ENCODE measurements at places on chromosomes 11 and 22.

GRCh38 chr11:121610706-121611105, 157.9 kb upstream of the SORL1-AS1 start:
- no peak for DNase-seq
- H3K4me1 ChIP-seq: no peaks in the 10 kb centered on the region
- no peak overlapping the region for H3K4me3 ChIP-seq
- no peak overlapping the region for H3K27ac ChIP-seq
- H3K27me3 ChIP-seq: no peaks in the 10 kb centered on the region
- H3K36me3 ChIP-seq: no peaks in the 10 kb centered on the region

GRCh38 chr11:63020671-63021291, 5.1 kb upstream of the SLC22A8 start:
- no peak for DNase-seq
- H3K27me3 ChIP-seq: no peaks in the 10 kb centered on the region
- no peak overlapping the region for H3K4me3 ChIP-seq
- no peak overlapping the region for H3K27ac ChIP-seq
- H3K4me1 ChIP-seq: no peaks in the 10 kb centered on the region

GRCh38 chr11:61718046-61718531, 34.3 kb upstream of the MYRF start:
- no peaks in the 10 kb centered on the region for H3K36me3 ChIP-seq
- H3K4me1 ChIP-seq: peaks cover 14% of the 10 kb centered on the region
- peak overlapping the region; percentile 50 for H3K4me3 ChIP-seq
- H3K27me3 ChIP-seq: no peaks in the 10 kb centered on the region
- DNase-seq: no peak

DNA sequence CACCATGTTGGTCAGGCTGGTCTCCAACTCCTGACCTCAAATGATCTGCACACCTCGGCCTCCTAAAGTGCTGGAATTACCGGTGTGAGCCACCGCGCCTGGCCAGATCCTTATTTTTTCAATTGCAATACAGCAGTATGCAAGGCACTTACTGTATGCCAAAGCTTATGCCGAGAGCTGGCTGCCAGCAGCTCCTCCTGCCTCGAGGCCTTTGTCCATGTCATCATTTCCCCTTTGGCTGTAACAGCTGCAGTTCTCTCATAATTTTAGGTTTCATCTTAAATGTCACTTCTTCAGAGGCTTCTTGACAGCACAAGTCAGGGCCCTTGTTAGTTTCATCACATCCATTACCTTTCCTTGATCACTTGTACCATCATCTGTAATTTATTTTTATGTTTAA, 1.5 kb upstream of the SREBF2 start:
- H3K27me3 ChIP-seq: no peaks in the 10 kb centered on the region
- peaks cover 29% of the 10 kb centered on the region for H3K4me1 ChIP-seq
- H3K36me3 ChIP-seq: no peaks in the 10 kb centered on the region
- no peak for DNase-seq

GRCh38 chr11:10778217-10778970, 27.3 kb downstream of the CTR9 start:
- no peaks in the 10 kb centered on the region for H3K4me1 ChIP-seq
- no peaks in the 10 kb centered on the region for H3K27me3 ChIP-seq
- no peak overlapping the region for H3K27ac ChIP-seq

- no peaks in the 10 kb centered on the region for H3K4me1 ChIP-seq
- no peaks in the 10 kb centered on the region for H3K36me3 ChIP-seq
- H3K4me3 ChIP-seq: no peak overlapping the region
- H3K27ac ChIP-seq: no peak overlapping the region
These were observed 208.9 kb downstream of the OPCML start for GRCh38 chr11:133323354-133323753.

GRCh38 chr11:7871056-7871455, 60.0 kb downstream of the OR10A6 start:
- no peaks in the 10 kb centered on the region for H3K27me3 ChIP-seq
- no peak overlapping the region for H3K4me3 ChIP-seq
- H3K27ac ChIP-seq: no peak overlapping the region

- no peak for DNase-seq
- H3K4me3 ChIP-seq: no peak overlapping the region
- H3K27ac ChIP-seq: no peak overlapping the region
- no peaks in the 10 kb centered on the region for H3K27me3 ChIP-seq
- peaks cover 32% of the 10 kb centered on the region for H3K4me1 ChIP-seq
These were observed 76.0 kb downstream of the PACSIN2 start for GRCh38 chr22:42938976-42939375.

DNA sequence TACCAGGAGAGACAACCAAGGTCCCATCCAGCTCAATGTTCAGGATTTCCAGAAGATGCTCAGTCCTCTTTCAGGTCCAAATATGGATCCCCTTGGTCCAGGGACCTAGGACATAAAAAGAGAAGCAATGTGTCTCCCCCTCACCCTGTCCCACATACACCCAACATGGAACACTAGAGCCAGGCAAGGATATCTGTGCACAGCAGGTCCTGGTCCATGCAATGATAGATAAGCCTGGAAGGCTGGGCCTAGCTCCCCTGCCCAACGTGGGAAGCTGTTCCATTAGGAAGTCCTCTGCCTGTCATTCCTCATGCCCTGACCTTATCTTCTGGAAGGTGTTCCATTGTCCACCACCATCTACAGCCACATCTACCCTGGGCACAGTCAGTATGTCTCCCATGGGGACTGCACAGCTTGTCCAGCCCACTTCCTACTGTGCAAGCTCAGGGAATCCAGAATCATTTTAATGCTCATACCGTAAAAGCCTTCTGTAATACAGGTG, 1434.8 kb downstream of the TBC1D22A start:
- H3K36me3 ChIP-seq: no peaks in the 10 kb centered on the region
- H3K4me1 ChIP-seq: no peaks in the 10 kb centered on the region
- H3K27ac ChIP-seq: no peak overlapping the region
- H3K27me3 ChIP-seq: no peaks in the 10 kb centered on the region
- no peak overlapping the region for H3K4me3 ChIP-seq
- DNase-seq: no peak

DNA sequence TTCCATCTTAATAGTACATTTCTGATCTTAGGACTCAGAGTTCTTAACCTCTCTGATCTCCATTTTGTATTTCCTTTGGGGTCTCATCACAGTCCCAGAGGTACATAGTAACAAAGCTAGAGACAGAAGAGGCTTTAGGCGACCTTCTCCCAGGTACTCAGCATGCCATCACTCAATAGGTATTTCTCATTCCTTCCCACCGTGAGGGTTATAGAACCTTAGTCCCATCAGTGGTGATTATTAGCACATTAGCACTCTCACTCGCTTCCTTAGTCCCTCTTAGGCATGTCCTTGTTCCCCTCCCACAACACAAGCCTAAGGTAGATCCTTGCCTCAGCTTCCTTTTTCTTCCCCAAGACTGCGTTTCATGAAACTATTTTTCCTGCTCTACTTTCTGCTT, 14.7 kb downstream of the SWAP70 start:
- H3K27me3 ChIP-seq: no peaks in the 10 kb centered on the region
- no peaks in the 10 kb centered on the region for H3K4me1 ChIP-seq
- no peak overlapping the region for H3K27ac ChIP-seq
- no peaks in the 10 kb centered on the region for H3K36me3 ChIP-seq
- DNase-seq: no peak

GRCh38 chr11:57792060-57792541, 30.5 kb downstream of the CTNND1 start:
- peaks cover 46% of the 10 kb centered on the region for H3K36me3 ChIP-seq
- H3K27ac ChIP-seq: peak overlapping the region; percentile 75
- H3K4me3 ChIP-seq: no peak overlapping the region
- H3K27me3 ChIP-seq: no peaks in the 10 kb centered on the region

DNA sequence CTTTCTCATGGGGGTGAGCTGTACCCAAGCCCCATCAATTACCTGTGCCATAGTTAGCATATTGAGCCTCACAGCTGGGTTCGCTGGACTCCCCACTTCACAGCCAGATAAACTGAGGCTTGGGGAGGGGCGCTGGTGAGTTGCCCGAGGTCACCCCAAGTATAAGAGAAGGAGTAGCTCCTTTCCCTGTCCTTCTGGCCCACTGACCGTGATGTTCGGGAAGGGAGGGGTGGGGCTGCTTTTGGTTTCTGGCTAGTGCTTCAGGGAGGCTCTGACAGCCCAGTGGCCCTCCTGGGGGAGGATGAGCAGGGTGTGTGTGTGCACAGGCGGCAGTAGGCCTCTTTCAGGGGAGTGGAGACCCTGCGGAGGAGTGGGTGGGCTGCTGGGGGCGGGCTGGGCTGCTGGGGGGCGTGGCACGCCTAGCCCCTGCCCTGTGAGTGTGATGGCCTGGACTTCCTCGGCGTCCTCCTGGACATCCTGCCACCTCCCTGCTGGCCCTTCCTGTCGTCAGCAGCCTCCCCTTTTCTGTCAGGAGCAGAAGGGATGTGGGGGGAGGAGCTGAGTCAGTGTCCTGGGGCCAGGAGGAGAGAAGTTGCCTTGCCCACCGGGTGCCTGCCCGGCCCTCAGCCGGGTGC, 50.3 kb downstream of the TRIOBP start:
- H3K4me1 ChIP-seq: peaks cover 3% of the 10 kb centered on the region
- peak overlapping the region; percentile 63 for H3K27ac ChIP-seq
- no peaks in the 10 kb centered on the region for H3K36me3 ChIP-seq
- DNase-seq: peak; percentile 17
- no peaks in the 10 kb centered on the region for H3K27me3 ChIP-seq

DNA sequence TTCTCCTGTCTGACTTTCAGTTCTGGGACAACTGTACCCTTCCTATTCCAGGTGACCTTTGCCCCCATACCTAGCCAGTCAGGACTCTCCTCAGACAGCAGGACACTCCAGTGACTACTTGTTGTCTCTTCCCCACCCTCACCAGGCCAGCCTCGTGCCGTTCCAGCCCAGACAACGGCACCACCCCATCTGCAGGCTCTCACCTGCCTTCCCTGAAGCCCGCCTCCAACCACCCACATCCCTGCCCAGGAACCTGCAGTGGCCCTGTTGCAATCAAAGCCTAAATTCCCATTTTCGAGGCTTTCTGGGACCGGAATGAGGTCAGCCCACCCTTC, 3.7 kb downstream of the IL2RB start:
- DNase-seq: peak; percentile 33
- H3K36me3 ChIP-seq: no peaks in the 10 kb centered on the region

DNA sequence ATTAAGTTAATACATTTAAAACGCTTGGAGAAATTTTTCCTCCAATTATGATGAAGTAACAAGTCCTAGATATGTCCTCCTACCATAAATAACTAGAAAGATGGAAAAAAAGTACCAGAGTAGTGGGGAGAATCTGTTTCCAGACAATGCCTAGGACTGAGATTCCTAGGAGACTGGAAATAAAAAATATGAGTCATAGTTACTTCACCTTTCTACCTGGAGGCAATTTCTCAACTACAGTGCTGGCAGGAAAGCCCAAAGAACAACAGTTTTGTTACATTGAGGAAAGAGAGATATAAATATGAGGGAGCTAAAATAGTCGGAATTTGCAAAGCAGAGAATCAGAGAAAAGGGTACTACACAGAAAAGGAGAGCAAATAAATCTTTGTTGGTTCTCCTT, 202.1 kb upstream of the ARHGAP42 start:
- H3K27me3 ChIP-seq: no peaks in the 10 kb centered on the region
- no peak overlapping the region for H3K4me3 ChIP-seq
- DNase-seq: no peak
- no peak overlapping the region for H3K27ac ChIP-seq

DNA sequence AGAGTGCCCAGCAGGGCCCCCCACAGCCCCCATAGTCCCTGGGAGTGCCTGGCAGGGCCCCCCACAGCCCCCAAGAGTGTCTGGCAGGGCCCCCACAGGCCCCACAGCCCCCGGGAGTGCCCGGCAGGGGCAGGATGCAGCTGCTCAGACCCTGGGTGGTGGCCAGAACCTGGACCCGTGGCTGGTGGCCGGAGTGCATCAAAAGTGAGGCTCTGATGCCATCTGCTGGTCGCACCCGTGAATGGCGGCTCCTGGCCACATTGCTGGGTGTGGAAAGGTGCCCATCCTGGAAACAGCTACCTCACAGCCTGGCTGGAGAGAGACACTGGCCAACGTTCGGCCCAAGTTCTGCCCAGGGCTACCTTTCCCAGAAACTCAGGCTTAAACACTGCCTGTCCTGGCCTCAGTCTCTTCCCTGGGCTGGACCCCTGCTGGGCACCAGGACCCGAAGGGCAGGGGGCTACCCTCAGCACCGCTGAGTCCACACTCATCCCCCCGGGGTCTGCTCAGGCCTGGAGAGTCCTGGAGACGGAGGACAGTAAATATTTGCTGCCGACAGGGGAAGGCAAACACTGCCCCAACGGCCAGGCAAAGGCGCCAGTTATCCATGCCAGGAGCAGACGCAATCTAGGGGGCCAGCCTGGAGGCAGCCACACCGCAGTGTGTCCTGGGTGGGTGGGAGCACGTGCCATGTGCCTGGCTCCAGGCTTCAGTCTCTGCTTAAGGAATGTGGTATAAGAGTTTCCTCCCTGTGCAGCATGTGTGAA, 4.4 kb downstream of the INS start:
- H3K36me3 ChIP-seq: no peaks in the 10 kb centered on the region
- no peak overlapping the region for H3K27ac ChIP-seq
- peak; percentile 63 for DNase-seq
- H3K4me1 ChIP-seq: no peaks in the 10 kb centered on the region
- H3K27me3 ChIP-seq: no peaks in the 10 kb centered on the region

DNA sequence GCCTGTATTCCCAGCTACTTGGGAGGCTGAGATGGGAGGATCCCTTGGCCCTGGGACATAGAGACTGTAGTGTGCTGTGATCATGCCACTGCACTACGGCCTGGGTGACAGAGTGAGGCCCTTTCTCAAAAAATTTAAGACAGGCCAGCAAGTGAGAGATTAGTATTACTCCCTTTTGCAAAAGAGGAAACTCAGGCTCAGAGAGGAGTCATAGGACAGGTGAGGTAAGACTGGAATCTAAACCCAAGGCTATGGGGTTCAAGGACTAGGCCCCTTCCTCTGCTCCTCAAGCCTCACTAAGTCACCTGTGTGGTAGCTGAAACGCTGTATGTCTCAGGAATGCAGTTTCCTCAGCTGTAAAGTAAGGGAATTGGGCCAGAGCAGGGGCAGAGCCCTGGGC, 1.6 kb upstream of the P2RY2 start:
- no peak for DNase-seq
- H3K36me3 ChIP-seq: no peaks in the 10 kb centered on the region
- H3K4me3 ChIP-seq: no peak overlapping the region
- H3K4me1 ChIP-seq: peaks cover 6% of the 10 kb centered on the region

DNA sequence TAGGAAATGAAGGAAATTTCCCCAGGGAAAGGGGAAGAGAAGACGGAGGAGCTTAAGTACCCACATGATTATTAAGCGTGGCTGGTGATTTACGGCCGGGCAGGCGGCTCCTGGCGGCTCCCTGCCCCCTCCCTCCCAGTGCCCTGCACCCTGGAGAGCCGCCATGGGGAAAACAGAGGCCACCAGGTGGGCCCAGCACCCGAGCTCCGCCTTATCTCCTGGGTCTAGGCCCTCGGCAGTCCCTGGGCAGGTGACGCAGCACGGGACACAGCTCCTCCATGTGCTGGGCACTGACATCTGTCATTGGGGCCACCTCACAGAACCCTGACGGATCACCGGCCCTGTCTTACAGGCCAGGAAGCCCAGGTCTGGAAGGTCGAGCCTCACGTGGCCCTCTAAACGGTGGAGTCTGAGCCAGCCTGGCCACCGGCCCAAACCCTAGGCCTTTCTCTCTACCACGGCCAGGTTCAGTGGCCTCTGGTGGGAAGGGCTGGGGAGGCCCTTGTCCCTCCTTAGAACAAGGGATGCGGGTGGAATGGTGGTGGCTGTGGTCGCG, 60.2 kb upstream of the PPARA start:
- H3K36me3 ChIP-seq: no peaks in the 10 kb centered on the region
- H3K4me1 ChIP-seq: peaks cover 30% of the 10 kb centered on the region
- H3K27me3 ChIP-seq: no peaks in the 10 kb centered on the region
